ENCODE measurements at places on chromosomes 7 and 10.

- DNase-seq: peak; percentile 83
Measured at GRCh38 chr7:27172823-27173510, 1.2 kb downstream of the HOXA10 start.

GRCh38 chr7:133978502-133979295 lies 148.4 kb upstream of the LRGUK start:
- DNase-seq: no peak

GRCh38 chr7:149180722-149181449 lies 14.5 kb upstream of the ZNF282 start:
- no peak for DNase-seq

GRCh38 chr10:6091630-6092029 lies 2.8 kb downstream of the RBM17 start:
- DNase-seq: no peak

DNA sequence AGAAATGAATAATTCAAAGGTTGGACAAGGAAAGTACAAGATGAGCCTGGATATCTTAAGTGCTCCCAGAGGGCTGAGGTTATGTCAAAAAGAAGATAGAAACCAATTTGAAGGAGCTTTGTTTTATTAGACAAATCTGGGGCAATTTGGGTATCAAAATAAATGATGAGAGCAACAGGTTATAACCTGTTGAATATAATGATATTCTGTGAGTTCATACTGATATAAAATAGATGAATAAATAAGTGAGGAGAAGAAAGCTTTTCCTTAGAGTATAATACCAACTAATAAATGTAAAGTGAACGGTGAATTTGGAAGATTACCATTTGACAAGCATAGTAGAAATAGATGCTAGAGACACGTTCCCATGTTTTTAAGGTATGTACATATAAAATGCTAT lies 544.2 kb upstream of the ANKRD30A start:
- no peak for DNase-seq

DNA sequence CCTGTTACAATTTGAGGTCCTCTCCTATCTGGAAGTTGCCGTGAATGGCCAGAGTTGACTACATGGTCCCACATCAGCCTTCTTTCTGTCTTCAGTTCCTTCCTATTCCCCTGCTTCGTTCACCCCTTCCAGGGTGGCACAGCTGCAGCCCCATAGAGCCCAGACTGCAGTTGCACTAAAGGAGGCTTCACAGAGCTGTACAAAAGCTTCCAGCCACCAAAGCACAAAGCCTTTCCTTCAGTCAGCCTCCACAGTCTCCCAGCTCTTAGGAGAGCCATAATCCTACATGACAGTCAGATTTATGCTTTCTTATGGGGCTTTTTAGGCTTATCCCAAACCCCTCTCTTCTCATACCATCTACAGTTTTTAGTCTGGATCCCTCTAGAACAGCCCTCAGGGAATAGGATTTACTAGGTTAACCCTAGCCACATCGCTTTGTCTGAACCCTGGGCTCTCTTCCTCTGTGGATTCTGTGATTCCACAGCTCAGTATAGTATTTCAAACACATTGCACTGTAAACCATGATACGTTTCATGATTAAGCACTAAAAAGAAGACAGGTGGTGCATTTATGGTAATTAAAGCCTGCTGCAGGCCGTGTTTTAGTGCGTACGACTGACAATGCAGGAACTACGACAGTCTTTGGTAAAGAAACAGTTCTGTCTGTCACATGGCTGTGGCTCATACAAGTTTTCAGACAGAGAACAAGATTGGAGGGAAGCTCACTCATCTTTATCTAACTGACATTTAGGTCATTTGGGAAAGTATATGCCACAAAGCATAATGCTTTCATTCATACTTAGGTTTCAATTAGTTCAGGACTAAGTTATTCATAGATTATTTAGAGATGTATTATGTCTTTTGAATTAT lies 208.3 kb upstream of the KMT2E start:
- no peak for DNase-seq

DNA sequence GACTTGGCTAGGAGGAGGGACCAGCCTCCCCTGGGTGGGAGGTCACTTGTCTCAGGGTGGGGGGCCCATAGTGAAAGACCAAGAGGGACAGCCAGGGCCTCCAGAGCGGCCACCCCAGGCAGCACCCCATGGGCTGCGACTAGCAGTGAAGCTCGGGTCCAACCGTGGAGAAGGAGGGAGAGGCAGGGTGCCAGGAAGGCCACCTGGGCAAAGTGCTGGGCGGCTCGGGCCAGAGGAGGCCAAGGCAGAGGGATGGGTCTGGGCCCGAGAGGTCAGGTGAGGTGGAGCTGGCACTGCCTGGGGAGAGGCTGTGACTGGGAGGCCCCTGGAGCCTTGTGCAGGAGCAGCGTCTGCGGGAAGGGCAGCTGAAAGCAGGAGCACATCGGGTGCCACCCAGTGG lies 41.8 kb downstream of the CLRN3 start:
- no peak for DNase-seq

DNA sequence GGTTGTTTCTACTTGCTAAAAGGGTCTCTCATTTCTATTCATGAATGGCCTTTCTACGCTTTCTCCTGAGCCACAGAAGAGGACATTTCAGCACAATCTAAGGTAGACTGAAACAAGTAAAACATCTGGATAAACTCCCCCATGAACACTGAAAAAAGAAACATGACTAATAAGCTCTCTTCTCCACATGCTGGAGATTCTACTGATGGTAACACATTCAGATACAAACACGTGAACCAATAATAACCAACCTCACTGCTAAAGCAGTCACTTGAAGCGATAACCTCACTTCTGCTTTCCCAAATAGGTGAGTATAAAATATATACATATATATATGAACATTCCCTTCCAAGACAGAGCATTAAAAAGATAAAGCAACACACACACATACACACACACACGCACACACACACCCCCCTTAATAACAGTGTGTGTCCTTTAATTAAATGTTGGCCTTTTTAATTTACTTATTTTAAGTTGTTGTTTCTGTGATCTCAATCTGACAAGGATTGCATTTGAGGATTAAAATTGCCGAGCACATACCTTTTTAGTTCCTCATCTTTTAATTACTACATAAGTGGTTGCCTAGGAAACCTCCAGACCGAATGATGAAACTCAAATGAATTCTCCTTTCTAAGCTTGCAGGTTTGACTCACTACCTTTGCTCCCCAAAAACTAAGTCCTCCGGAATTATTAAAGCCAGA lies 292.4 kb upstream of the KLF14 start:
- peak; percentile 36 for DNase-seq

DNA sequence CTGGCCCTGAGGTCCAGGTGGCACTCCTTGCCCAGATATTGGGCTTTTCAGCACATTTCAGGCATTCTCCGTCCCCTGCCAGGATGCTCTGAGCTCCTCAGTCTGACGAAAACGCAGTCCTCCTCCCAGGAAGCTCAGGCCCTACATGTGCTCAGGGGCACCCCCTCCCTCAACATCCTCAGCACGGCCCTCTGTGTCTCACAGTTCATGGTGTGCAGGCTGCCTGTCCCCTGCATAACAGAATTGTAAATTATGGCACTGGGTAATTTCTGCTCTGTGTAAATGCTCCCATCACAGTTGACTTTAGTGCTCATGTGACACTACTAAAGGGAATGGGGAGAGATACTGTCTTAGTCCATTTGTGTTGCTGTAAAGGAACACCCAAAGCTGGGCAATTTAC lies 563.8 kb downstream of the DNAJB6 start:
- DNase-seq: no peak

- DNase-seq: no peak
Measured at GRCh38 chr7:50426280-50427045, 23.7 kb downstream of the FIGNL1 start.

DNA sequence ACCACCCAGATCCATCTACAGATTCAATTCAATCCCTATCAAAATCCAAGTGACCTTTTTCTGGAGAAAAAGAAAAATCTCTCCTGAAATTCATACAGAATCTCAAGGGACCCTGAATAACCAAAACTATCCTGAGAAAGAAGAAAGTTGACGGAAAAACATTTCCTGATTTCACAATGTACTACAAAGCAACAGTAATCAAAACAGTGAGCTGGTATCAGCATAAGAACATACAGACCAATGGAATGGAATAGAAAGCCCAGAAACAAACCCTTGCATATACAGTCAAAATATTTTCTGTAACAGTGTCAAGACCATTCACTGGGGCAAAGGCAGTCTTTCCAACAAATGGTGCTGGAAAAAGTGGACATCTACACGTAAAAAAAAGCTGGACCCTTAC lies 89.9 kb downstream of the JMJD1C start:
- no peak for DNase-seq

DNA sequence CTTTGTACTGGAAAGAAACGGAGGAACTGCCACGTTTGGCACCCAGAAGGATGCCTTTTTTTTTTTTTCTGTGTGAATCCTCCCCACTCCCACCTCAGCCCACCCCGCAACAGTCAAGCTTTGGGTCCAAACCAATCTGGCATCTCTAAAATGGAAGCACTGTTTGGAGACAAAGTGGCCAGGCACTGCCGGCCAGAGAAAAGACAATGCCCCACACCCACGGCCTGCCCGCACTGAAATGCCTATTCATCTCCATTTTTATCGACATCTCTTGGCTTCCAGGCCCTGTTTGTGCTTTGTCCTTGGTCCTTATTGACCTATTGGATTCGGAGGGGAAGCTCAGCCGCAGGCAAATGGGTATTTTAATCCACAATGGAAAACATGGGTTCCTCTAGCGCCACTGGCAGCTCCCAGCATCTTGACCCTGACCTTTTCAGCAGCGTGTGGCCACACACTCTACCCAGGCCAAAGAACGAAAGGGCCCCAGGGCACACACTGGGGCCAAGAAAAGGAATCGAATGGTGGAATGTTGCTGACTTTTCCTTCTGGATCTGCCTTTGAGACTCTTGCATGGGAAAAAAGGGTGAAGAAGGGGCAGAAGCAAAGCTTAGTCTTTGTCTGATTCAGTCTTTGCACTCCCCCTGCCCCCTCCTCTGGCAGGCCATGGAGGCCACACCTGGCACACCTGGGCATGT lies 162.6 kb upstream of the CDCA7L start:
- DNase-seq: no peak

DNA sequence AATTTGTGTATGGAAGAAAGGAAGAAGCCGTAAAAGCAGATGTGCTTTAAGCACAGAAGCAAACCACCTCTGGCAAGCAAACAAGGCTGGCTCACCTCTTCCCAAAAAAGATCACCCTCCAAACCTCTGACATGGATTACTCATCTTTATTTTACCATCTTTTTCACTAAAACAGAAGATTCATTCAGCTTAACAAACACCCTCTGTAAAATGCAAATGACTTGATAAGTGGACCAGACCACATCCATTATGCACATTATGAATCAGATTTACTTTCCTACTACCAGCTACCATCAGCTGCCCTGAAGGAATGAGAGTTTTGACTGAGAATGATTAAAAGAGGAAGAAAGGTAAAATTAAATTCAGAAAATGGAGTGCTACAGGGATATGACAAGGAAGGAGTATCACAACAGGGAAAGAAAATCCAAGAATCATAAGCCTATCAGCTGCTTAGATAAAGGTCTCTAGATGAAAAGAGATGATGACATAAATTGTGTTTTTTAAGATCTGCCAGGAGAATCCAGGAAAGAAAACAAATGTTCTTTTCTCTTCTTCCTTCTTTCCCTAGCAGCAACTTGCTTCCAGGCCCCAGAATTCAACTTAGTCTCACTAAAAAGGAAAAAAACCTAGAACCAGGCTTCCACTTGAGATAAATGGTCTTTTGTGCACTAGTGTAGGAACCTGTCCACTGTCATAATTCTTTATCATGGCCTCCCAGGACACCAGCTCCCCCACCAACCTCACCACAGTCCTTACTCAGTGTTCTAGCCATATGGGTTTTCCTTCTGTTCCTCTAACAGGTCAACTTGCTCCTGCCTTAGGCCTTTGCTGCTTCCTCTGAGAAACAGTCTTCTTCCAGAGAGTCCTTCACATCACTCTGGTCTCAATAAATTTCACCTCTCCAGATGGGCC lies 47.4 kb downstream of the JAZF1 start:
- no peak for DNase-seq

GRCh38 chr7:17792075-17792936 lies 148.0 kb downstream of the SNX13 start:
- no peak for DNase-seq

DNA sequence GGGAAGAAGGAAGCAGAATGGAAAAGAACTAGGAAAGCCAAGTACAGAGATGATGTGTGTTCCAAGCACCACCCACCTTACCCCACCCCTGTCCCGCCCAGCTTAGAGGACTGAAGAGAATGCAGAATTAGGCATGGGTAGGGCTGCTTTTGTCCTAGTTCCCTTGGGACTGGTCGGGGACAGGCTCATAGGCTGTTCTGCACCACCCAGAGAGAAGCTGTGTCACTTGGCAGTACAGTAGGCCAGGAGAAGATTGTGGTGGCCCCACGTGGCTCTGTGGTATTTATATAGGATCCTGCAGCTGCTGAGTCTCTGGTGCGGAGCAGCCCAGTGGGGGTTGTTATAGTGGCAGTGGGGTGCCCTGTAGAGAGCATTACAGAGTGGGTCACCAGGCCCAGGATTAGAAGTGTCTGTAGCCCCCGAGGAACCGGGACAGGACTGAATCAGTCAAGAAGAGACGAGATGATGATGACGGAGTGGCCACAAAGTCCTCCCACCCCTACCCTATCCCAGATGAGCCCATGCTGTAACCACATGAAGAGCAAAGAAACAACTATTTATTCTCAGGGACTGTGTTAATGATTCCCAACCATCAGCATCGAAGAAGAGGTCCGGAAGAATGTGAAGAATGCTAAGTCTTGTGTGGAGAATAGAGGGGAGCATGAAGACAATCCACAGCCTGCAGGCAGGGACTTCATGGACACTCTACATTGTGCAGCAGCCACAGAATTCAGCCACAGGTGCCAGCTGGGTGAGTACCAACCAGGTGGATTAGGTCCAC lies 88.9 kb downstream of the C1GALT1 start:
- no peak for DNase-seq

DNA sequence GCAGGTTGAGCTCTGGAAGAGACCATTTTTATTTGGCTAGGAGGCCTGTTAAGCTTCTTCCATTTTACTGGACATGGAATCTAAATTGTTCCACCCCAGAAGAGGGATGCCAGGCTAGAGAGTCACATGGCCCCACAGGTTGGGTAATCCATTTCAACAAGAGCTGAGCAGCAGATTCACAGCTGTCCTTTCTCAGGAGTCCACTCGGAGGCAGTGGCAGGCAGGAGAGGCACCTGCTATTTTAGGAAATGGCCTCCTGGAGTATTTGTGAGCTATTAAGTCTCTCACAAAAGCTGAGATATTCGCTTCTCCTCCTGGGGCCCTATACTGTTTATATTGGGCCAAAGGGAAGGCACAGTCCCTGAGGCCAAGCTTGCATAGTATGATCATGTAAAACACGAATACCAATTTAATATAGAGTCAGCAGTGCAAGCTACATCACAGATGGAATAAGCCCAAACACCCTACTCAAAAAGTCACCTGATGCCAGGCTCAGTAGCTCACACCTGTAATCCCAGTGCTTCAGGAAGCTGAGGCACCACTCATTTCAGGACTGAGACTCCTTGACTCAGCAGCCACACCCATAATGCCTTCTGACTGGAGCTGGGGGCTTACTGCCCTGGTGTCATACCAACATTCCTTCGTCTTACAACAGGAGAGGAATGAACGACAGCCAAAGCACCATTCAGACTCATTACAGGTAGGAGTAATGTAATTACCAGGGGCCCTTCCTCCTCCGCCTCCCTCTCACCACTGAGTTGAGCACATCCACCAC lies 124.1 kb downstream of the LMBR1 start:
- DNase-seq: no peak
